Left renal pelvis (tissue), 4 donors: ENCODE measurements at places on chromosomes 16 and 17. TPM values are rescaled to one million over a fixed set of nuclear protein-coding genes. Genes with fewer than 3 reads are reported as not detected.

GRCh38 chr17:49132699-49133364, at the start of gene B4GALNT2:
Gene B4GALNT2 (plus strand): TSS chr17:49132769. CDS start chr17:49132793, 24 bp downstream.
- no peak for DNase-seq

- no peak for DNase-seq
These were observed 269.8 kb downstream of the C16orf95 start for GRCh38 chr16:87047221-87048037.

DNA sequence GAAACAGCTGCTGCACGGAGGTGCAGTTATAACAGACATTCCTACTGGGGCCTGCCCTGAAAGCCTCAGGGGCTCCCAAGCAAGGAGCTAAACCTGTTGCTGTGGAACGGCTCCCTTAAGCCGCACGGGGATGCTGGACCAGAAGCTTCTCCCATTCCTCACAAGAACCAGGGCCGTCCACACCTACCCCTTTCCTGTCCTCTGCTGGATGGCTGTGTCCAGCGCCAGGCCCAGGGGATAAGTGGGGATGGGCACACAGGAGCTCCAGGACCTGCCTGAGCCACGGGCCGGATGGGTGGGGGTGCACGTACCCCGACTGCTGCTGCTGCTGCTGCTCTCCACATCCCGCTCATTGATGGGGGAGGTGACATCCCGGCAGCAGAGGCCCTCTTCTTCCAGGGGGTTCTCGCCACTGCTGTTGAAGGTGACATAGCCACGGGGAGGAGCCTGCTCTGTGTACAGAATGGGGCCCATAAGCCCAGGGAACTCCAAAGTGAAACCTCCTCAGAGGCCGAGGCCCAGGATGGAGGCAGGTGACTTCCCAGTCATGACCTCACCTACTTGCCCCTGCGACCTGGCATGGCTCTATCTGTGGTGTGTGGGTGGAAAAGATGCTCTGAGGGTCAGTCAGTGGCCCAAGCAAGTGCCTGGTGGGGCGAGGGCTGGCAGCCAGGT, 8.6 kb downstream of the NUDT16L1 start:
- DNase-seq = no peak

- DNase-seq = no peak
These were observed 14.0 kb downstream of the MPP3 start for GRCh38 chr17:43818966-43819365.

DNA sequence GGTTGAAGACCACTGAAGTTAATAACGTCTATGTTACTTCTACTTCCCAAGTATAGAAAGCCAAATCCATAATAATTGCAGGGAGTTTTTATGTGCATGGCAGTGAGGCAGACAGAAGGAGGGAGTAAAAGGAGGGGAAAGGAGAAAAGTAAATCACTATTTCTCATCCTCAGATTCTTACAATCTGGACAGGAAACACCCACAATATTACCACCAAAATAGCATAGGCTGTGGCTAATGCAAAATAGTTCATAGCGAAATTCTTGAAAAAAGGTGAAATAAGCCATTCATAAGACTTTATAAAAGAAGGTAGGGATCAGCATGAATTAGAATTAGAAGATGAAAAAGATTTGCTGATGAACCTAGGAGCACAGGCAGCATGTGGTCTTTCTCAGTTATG, 128.1 kb downstream of the KCNJ2 start:
- no peak for DNase-seq

DNA sequence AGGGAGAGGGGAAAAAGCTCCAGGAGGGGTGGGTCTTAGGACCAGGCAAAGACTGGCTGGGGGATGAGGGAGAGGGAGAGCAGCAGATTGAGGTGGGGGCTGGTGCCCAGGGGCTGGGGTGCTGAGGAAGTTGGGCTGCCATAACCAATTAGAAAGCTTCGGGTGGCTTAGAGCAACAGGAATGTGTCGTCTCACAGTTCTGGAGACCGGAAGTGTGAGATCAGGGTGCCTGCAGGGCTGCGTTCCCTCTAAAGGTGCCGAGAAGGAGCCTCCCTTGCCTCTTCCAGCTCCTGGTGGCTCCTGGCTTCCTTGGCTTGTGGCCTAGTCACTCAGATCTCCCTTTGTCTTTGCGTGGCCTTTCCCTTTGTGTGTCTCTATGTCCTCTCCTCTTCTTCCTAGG, 2.2 kb downstream of the IL34 start:
- DNase-seq = no peak

DNA sequence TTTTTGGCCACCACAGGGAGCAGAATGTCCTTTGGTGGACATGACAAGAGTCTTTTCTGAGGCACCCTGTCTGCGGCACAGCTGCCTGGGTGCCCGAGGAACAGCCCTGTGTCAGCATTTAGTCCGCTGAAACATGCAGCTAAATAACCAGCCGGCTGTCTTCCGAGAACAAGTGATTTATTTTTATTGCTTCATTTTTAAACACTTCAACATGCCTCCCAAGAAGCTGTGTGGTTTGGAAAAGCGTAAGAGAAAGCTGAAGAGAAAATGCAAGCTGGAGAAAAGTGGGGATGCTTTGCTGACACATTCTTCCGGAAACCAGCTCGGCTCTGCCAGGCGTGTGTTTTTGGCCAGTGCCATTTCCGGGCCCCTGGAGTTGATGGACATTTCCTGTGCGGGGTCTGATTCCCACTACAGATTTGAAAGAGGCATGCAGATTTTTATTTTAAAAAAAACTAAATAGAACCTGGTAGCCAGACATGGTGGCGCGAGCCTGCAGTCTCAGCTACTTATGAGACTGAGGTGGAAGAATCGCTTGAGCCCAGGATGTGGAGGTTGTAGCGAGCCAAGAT, 94.7 kb downstream of the SEC14L1 start:
- DNase-seq = no peak

DNA sequence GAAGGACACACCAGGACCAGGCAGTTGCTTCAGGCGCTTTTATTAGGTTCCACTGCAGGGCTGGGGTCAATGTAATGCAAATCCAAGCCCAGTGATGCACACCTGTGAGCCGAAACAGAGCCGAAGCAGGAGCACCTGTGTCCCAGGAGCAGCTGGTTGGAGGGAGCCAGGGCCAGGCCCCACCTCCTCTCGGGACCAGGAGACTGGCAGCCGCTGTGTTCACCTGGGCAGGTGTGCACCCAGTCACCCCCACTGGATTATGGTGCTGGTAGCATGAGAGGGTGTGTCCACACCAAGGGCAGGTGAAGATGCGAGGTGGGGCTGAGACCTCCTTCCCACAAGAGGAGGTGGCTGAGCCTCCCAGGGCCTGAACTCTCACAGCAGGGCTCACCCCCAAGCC, 4.7 kb upstream of the FAAP100 start:
- no peak for DNase-seq

FAAP100 gene
- 26.8 TPM for polyA plus RNA-seq

SLC13A2 gene
- 4.1 TPM for polyA plus RNA-seq
